ENCODE measurements at places on chromosomes 6 and 20.

DNA sequence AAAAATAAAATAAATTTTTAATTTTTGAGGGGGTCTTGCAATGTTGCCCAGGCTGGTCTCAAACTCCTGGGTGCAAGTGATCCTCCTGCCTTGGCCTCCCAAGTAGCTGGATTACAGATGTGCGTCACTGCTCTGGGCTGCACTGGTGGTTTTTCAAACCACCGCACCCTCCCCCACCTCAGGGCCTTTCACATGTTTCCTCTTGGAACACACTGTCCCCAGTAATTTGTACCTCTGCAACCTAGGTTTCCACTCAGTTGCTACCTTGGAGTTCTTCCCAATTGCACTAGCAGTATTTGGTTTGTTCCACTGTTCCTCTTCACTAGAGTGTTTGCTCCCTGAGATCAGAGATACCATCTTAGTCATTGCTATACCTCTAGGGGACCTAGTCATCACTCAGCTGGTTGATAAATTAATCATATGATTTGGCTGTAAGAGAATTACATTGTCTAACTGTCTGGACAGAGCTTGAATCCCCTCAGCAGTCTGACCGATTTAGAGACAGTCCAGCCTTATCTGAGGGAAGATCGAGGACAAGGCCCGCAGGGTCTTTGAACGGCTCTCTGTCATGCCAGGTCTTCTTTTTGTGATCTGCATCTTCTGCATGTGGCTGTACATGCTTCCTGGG, 32.0 kb downstream of the CEP43 start:
- DNase-seq: no peak

GRCh38 chr6:16747232-16748024, 13.8 kb downstream of the ATXN1 start:
- DNase-seq: no peak

GRCh38 chr6:141594874-141595273, 537.9 kb upstream of the GJE1 start:
- no peak for DNase-seq

GRCh38 chr6:113137426-113137825, 719.7 kb upstream of the MARCKS start:
- DNase-seq: no peak

DNA sequence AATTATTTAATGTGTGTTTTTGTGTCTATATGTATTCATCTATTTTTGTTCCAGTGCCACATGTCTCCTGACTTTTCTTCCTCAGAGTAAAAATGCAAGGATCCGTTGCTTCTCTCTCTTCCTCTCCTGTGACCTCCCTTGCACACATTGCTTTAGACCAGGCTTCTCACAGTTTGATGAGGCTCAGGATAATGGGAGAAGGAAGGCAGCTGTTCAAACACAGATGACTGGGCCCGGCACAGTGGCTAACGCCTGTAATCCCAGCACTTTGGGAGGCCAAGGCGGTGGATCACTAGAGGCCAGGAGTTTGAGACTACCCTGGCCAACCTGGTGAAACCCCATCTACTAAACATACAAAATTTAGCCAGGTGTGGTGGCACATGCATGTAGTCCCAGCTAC, 241.9 kb downstream of the SAMD5 start:
- DNase-seq: no peak

- DNase-seq: no peak
These were observed 452.1 kb downstream of the GRIK2 start for GRCh38 chr6:101845621-101846020.

GRCh38 chr20:62692176-62692575, 16.5 kb upstream of the NTSR1 start:
- DNase-seq: no peak

- DNase-seq: no peak
These were observed 285.7 kb upstream of the PREP start for GRCh38 chr6:105688573-105688972.

DNA sequence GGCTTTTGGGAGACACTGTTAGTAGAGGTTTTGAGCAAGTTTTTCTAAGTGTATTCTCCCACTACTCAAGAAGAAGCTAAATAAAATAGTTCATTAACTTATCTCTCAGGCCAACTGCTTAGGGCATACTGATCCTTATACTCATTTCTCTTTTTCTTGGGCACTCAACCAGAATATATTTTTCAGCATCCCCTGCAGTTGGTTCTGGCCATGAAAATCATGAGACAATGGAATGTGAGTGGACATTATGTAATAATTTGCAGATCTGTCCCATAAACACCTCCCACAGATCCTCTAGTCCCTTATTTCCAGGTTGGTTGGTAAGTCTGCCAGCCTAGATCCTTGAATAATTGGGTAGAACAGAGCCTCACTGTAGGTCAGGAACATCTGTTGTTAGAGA, 136.7 kb downstream of the AIG1 start:
- no peak for DNase-seq

- no peak for DNase-seq
These were observed 23.5 kb downstream of the CFAP206 start for GRCh38 chr6:87431263-87431662.

- no peak for DNase-seq
These were observed 88.2 kb downstream of the ZFP64 start for GRCh38 chr20:52103335-52103912.

DNA sequence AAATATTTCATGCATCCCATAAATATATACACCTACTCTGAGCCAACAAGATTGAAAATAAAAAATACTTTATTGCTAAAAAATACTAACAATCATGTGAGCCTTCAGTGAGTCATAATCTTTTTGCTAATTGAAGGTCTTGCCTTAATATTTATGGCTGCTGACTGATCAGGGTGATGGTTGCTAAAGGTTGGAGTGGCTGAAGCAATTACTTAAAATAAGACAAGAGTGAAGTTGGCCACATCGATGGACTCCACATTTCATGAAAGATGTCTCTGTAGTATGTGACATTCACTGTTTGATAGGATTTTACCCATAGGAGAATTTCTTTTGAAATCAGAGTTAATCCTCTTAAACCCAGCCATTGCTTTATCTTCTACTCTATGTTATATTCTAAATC, 11.1 kb downstream of the TRDN start:
- no peak for DNase-seq

DNA sequence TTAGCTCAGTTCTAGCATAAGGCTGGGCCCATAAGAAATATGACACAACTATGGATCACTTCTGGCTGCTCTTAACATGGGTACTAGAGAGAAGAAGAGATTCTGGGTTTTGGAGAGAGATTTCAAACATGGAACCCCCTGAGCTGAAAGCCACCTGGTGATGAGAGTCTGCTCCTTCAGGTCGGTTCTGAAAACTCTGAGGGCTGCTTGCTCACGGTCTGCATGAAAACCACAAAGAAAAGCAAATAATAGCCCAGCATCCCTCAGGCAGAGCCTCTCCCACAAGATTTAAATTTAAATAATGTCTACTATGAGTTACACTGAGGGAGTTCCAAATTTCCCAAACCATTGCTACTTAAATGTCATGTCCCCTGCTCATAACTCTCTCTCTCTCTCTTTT, 301.5 kb downstream of the BMP7 start:
- DNase-seq: no peak

DNA sequence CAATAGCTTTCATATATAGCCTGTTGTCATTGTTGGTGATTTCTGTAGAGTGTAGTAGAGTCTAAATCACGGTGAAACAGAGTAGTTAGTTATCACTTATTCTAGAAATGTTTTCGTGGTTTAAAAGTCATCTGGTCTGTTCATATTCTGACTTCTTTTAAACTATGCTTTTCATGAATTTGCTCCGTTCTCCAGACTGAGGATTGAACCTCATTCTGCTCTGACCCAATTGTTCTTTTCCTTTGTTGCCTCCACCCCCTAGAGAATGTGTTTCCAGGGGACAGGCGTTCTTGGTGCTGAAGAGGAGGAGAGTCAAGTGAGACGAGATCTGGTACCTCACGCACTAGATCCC, 748 bp upstream of the ZNF292 start:
- DNase-seq: no peak

DNA sequence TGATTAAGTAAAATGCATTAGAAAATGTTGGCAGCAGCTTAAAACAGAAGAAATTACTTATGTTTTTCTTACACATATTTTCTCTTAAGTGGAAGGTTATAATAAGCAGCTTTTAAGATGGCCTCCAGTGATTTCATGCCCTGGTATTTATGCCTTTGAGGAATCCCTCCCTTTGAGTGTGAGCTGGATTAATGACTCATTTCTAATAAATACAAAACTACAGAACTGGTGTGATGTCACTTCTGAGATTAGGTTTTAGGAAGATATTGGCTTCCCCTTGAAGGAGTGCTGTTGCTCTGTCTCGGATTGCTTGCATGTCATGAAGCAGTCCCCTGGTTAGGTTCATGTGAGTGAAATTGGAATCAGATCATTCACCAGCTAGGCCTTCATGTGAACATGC, 143.2 kb upstream of the EPHA7 start:
- DNase-seq: no peak

GRCh38 chr20:15411781-15412180, 1074.4 kb upstream of the FLRT3 start:
- no peak for DNase-seq

GRCh38 chr6:131103296-131103695, 32.0 kb upstream of the AKAP7 start:
- no peak for DNase-seq

GRCh38 chr6:119250036-119250435, 99.5 kb downstream of the MAN1A1 start:
- no peak for DNase-seq

GRCh38 chr6:169723200-169723909, 945 bp downstream of the PHF10 start:
- peak; percentile 45 for DNase-seq
